CD4-positive, alpha-beta T cell (primary cell): ENCODE measurements at places on chromosomes 2 and 18. TPM values are rescaled to one million over a fixed set of nuclear protein-coding genes. Genes with fewer than 3 reads are reported as not detected.

DNA sequence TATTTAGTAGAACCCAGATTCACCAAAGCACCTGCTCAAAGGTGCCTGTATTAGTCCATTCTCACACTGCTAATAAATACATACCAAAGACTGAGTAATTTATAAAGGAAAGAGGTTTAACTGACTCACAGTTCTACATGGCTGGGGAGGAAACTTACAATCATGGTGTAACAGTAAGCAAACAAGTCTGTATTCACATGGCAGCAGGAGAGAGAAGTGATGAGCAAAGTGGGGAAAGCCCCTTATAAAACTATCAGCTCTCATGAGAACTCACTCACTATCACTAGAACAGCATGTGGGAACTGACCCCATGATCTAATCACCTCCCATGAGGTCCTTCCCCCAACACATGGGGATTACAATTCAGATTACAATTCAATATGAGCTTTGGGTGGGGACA, 28.0 kb upstream of the DDX18 start:
- H3K4me3 ChIP-seq, result no peak overlapping the region
- no peaks in the 10 kb centered on the region for H3K4me1 ChIP-seq
- no peak overlapping the region for H3K27ac ChIP-seq
- no peaks in the 10 kb centered on the region for H3K36me3 ChIP-seq

The GPR39 gene
- not detected for total RNA-seq

- no peak for DNase-seq
- H3K27me3 ChIP-seq, result no peaks in the 10 kb centered on the region
- H3K27ac ChIP-seq, result no peak overlapping the region
- H3K36me3 ChIP-seq, result no peaks in the 10 kb centered on the region
- no peaks in the 10 kb centered on the region for H3K4me1 ChIP-seq
Observed at GRCh38 chr2:36404754-36405153, 49.2 kb downstream of the CRIM1 start.

- no peak for DNase-seq
- no peaks in the 10 kb centered on the region for H3K27me3 ChIP-seq
- no peak overlapping the region for H3K4me3 ChIP-seq
- no peaks in the 10 kb centered on the region for H3K36me3 ChIP-seq
Observed at GRCh38 chr18:4658804-4659203, 203.7 kb upstream of the DLGAP1 start.

DNA sequence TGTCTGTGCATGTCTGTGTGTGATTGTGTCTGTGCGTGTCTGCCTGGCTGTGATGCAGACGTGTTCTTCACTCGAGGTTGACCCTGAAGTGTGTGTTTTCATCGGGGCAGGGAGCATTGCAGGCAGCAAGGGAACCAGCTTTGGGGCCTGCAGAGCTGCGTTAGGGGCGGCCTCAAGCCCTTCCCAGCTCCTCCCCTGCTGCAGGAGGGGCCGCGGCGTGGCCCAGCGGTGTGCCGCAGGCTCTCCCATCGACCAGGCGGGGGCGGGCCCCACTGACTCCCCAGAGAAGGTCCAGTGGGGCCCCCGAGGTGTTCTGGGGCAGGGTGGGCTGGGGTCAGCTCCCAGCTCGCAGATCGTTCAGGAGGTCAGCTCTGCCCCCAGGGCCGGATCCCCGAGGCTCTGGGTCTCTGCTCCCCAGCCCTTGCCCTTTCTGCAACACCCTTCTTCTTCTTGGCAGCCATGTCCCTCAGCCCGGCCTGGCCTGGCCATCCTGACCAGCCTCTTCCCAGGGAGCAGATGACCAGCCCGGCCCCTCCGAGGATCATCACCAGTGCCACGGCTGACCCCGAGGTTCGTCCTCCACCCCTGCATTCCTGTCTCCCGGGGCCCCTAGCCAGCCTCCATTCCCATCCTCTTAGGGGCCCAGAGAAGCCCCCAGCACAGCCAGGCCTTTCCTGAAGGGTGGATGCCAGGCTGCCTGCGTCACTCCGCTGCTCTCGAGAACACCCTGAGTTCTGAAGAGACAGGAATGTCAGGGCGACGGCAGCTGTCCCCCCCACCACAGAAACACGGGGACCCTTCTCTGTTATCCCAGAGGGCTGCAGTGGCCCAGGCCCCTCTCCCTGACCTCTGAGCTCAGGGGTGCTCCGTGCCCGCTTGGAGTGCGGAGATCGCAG, 11.1 kb upstream of the KLHL30 start:
- no peak for DNase-seq
- no peak overlapping the region for H3K27ac ChIP-seq
- H3K36me3 ChIP-seq, result no peaks in the 10 kb centered on the region
- H3K27me3 ChIP-seq, result no peaks in the 10 kb centered on the region

The HOXD9 gene
- total RNA-seq, result not detected

GRCh38 chr2:197307933-197308521, 2.6 kb downstream of the ANKRD44 start:
- H3K4me1 ChIP-seq, result peaks cover 53% of the 10 kb centered on the region
- peak overlapping the region; percentile 94 for H3K4me3 ChIP-seq
- H3K27me3 ChIP-seq, result no peaks in the 10 kb centered on the region
- H3K27ac ChIP-seq, result peak overlapping the region; percentile 85
- no peak for DNase-seq
- peaks cover 4% of the 10 kb centered on the region for H3K36me3 ChIP-seq

GRCh38 chr2:64646007-64646880, 7.5 kb downstream of the SERTAD2 start:
- peaks cover 37% of the 10 kb centered on the region for H3K4me1 ChIP-seq
- no peak overlapping the region for H3K27ac ChIP-seq

DNA sequence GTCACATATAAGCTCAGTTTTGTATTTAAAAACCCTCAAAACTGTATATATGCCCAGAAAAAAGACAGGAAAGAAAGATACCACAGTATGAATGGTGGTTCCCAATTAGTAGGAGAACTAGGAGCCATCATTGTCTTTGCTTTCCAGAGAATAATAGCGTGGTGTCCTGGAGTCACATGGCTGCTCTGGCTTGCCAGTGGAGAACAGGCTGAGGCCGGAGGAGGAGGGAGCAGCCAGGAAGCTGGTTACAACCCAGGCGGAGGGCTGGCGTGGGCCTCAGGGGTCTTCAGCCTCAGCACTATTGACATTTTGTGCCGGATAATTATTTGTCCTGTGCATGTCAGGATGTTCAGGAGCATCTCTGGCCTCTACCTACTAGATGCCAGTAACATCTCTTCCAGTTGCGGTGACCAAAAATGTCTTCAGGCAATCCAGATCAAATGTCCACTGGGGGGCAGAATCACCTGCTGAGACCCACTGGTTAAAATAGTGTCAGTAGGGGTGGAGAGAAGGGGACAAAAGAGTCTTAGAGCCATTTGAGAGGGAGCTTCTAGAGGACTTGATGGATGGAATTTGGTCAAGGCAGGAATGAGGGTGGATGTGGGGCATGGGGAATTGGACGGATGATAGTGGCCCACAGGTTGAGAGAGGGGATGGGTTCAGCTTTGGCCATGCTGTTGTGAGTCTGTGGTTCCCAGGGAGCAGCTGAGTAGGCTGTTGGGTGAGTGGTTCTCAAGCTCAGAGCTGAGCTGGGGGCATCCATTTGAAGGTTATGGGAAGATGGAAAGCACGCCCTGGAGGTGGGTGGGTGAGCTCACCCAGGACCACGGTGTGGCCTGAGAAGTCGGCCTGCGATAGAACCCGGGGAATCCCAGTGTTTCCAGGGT, 144.9 kb downstream of the AGAP1 start:
- no peaks in the 10 kb centered on the region for H3K4me1 ChIP-seq
- H3K27me3 ChIP-seq, result no peaks in the 10 kb centered on the region
- H3K36me3 ChIP-seq, result no peaks in the 10 kb centered on the region
- no peak for DNase-seq
- H3K4me3 ChIP-seq, result no peak overlapping the region

The IMPACT gene
- 10.6 TPM for total RNA-seq
